Foreskin keratinocyte (primary cell): ENCODE measurements at places on chromosomes 2 and 18. TPM values are rescaled to one million over a fixed set of nuclear protein-coding genes. Genes with fewer than 3 reads are reported as not detected.

The ATAD2B gene
- 5.6 and 6.1 TPM in 2 replicates for total RNA-seq

The GPR35 gene
- total RNA-seq: 0.07 TPM in 1 of 2 replicates, not detected in the other

The FNDC4 gene
- 13.4 and 21.5 TPM in 2 replicates for total RNA-seq

The VIT gene
- not detected in 2 replicates for total RNA-seq

The APLF gene
- total RNA-seq: 3.0 and 3.2 TPM in 2 replicates

The GKN2 gene
- total RNA-seq: not detected in 2 replicates
